T47D (cell line): ENCODE measurements at places on chromosomes 1 and 21.

DNA sequence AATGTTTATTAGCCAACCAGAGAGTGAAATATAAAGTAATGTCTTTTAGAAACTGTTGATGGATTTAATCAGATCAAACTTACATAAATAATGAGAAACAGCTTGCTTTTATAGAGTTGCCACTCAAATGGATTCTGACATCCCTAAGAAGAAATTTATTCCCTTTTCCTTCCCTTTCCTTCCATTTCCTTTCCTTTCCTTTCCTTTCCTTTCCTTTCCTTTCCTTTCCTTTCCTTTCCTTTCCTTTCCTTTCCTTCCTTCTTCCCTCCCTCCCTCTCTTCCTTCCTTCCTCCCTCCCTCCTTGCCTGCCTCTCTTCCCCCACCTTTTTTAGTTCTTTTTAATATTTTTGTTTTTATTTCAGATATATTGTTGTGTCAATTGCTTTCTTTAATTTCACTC lies 27.3 kb downstream of the PRRX1 start:
- DNase-seq: no peak

DNA sequence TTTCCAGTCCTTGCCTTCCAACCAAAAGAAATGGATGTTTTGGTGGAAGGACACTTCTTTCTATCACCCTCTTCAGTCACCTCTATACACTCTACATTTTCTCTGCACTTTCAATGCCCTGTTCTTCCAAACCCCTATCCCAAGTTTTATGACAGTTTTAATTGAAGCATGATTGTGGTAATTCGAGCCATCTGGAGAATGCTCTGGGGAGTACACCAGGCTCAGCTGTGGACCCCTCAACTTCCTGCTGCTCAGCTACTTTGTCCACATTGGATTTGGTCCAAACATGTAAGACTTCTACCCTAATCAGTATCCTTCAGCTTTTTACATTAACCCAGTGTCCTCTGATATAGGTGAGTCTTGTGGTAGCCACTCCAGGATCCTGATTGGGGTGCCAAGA lies 129.6 kb downstream of the SYT2 start:
- DNase-seq: no peak

GRCh38 chr1:170670802-170671628 lies 7.1 kb downstream of the PRRX1 start:
- DNase-seq: no peak

- DNase-seq: no peak
Measured at GRCh38 chr1:93739472-93739871, 57.8 kb upstream of the BCAR3 start.

DNA sequence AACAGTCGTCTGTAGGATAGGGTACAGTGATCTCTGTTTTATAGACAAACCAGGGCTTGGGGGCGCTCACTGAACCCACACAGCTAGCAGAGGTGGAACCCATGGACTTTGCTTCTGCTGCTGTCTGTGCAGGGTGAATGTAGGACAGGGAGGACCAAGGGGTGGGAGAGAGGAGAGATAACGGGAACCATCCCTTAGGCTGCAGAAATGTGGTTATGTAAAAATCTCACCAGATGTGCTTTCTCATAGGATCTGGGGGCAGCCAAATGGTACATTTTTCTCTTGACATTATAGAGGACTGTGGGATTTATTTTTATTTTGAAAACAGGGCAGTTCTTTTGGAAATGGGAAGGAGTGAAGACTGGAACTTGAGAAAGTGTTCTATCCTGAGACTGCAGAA lies 8.7 kb downstream of the NFASC start:
- no peak for DNase-seq

DNA sequence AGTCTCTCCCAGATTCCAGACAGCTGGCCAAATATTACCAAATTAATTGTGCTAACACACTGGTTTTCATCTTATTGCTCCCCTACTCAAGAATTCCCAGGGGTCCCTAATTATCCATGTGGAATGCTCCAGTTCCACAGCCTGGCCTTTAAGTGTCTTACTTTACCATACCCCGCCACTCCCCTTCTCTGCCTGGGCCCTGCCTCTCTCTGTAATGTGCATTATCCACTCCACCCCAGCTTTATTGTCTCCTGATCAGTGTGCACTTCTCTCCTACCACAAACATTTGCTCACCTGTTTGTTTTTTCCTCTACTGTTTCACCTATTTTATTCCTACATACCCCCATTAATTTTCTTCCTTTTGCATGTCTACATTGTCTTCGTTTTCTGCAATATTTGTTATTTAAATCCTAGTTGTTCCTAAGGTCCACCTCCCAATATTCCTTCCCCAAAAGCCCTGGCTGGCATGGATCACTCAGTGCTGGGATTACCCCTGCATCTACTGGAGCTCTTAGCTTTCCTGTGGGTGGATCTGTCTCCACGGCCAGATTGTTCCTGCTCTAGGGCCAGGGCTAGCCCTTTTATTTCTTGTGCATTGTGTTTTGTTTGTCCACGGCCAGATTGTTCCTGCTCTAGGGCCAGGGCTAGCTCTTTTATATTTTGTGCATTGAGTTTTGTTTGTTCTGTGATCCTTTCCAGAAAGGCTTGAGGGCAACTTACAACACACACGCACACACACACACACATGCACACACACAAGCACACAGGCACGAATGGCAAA lies 33.4 kb upstream of the ATP1B1 start:
- peak; percentile 85 for DNase-seq

- no peak for DNase-seq
Measured at GRCh38 chr21:35136586-35137219, 87.6 kb upstream of the RUNX1 start.

- no peak for DNase-seq
Measured at GRCh38 chr1:212683357-212683722, 16.3 kb downstream of the BATF3 start.

DNA sequence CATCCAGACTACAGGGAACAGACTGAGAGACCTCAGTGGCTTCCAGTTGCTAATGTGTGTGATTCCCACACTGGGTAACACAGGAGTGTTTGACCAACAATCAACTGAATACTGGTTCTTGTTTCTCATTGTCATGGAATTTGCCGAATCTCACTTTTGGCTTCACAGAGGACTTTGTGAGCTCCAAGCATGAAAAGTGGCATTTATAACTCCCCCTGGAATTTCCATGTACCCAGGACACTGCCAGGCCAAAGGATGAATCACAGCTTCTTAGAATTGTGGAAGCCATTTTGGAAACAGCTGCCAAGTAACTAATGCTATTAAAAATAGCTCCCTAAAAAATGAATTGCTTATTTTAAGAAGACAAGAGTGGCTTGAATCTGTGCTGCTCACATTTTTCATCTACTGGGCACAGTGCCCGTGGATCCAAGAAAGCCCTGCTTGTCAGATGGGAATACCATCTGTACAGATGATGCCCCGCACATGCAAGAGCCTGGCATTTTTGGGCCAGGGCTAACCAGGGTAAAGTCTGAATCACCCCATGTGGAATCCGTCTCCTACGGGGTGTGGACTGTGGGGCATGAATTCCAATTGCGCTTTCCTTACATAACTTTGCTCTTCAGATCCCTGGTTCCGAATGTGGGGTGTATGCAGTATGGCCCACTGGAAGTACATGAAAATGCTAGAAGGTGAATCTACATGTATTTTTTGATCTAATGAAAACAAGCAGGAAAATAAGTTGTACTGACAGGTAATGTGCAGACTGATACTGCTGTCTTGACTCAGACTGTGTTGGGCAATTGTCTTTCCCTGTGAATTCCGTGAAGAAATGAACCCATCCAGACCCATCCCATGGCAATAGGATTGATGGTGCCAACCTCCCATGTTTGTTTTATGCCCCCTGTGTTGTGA lies 487.3 kb downstream of the SIPA1L2 start:
- no peak for DNase-seq

DNA sequence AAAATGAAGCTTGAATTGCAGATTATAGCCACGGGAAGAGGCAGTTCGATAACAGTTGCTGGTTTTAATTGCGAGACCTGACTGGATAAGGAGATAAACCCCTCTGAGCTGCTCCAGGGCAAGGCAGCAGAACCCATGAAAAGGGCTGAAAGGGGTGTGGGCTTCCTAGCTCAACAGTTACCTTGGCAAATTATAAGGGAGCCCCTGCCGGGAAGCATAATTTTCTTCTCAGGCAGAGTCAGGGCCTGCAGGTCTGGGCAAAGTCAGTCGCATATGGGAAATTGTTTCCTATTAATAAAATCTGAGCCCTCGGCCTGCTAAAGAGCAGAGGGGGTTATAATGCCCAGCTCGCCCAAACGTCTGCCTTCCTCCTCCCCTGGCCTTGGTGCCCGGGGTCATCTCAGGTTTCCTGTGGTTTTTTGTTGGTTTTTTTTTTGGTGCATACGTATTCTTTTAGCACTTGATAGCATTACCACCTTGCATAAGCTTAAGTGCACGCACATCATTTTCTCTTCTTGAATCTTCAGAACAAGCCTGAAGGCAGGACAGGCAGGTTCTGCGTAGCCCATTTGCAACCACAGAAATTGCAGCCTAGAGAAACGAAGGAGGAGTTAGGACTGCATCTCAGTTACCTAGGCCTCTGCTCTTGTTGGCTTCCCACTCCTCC lies 33.9 kb upstream of the SELENON start:
- DNase-seq: peak; percentile 55

DNA sequence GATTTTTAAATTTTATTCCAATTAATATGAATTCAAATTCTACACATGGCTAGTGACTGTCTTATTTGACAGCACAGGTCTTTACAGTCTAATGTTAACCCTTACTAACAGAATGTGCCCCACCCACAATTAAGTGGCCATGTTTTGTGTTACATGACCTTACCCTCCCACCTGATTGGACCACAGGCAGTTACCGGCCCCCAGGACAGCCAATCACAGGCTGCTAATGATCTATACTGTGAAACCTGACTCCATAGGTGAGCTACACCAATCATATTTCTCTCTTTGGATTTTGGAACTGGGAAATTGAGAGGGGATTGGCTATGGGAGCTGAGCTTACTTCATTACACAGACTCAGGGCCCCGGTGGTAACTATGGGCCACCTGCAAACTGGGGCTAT lies 27.5 kb downstream of the ZP4 start:
- DNase-seq: no peak

DNA sequence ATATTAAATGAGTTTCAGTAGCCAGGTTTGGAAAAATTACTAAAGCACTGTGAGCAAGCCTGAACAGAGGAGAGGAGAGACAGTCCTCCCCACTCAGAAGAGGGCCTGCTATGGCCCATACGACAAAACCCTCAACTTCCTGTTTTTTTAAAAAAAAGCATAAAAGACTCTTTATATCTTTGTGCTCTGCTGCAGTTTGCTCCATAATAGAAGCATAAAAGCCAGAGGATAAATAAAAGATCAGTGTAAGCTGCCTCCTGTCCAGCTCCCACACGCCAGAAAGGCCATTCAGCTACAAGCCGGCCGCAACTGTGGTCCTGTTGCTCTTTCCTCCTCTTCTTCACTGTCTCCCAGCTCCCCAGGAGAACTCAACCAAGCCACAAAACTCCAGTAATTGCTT lies 37.8 kb downstream of the NID1 start:
- DNase-seq: no peak

DNA sequence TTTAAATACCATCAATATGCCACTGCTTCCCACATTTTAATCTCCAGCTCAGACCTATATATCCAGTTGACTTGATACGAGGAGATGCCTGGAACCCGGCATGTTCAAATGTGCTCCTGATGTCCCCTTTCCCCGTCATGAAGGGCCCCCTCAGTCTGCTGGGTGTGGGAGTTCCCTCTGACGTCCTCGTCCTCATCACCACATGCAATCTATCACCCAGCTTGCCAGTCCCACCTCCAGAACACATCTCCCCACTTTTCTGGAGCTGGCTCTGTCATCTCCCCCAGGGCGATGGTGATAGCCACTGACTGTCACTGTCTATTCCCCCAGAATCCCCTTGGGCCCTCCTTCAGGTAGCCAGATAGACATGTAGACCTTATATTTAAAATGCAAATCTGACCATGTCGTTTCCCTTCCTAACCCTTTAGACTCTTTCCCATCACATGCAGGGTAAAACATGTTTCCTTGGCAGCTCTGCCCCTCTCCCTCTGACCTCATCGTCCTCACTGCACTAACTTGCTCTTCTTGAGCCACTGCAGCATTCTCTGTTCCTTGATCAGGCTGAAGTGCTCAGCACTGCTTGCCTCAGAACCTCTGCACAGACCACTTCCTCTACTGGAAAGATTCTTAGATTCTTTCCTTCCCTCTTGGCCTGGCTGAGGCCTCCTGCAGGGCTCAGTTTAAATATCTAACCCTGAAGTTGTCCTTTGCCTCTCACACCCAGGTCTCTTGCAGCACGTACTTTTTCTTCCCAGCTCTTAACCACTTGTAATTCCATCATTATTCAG lies 7.4 kb downstream of the AZIN2 start:
- no peak for DNase-seq

- DNase-seq: peak; percentile 87
Measured at GRCh38 chr21:25735646-25736597, 1.1 kb downstream of the GABPA start.

- DNase-seq: no peak
Measured at GRCh38 chr1:17736625-17737024, 18.5 kb upstream of the ACTL8 start.

DNA sequence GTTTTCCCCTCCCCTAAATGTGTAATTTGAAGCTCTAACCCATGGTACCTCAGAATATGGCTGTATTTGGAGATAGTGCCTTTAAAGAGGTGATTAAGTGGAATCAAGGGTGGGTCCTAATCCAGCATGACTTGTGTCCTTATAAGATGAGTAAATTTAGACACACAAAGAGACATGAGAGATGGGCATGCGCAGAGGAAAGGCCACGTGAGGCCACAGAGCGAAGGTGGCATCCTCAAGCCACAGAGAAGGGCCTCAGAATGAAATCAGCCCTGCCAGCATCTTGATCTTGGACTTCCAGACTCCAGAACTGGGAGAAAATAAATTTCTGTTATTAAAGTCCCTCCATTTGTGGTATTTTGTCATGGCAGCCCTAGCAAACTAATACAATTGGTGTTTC lies 2.9 kb upstream of the PLA2G2F start:
- no peak for DNase-seq

DNA sequence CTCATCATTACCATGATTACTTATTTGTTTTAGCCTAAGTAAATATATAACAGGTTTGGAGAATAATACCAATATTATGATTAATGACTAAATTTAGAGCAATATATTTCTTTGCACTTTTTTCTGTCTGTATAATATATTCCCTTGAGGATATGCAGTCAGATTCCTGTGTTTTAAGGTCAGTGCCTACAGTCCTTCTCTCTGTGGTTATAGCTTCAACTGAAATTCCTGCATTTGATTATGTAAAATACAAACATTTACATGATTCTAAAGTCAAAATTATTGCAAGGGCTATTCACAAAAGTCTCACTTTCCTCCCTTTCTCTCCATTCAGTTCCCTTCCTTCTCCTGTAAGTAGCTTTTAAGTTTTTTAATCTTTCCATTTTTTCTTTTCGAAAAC lies 142.9 kb upstream of the COL6A1 start:
- no peak for DNase-seq
